Fibroblast of skin of right quadriceps (primary cell): ENCODE measurements at places on chromosomes 3 and 15.

DNA sequence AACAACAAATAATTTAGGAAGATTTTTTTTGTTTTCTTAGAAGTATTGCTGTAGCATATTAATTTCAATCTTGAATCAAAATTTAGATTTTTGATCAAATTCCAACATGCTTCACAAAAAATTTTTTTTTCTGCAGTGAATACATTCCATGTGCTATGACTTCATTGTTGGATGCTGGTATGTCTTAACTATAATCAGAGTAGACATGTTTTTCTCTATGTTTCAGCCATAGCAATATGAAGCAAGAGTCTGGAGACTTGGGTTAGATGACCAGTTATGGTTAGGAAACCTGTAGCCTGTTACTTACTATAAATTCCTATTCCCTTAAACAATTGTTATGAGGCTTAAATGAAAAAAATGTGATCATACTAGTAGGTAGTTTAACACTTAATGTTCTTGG lies 176.1 kb upstream of the CHL1 start:
- no peak for DNase-seq

GRCh38 chr3:12508291-12508700 lies 24.0 kb downstream of the TSEN2 start:
- peak; percentile 99 for DNase-seq

GRCh38 chr3:152056987-152057386 lies 183.5 kb downstream of the SUCNR1 start:
- no peak for DNase-seq

- DNase-seq: no peak
These were observed 91.6 kb downstream of the PPARG start for GRCh38 chr3:12380461-12380860.

- peak; percentile 48 for DNase-seq
These were observed 89.2 kb downstream of the RBPMS2 start for GRCh38 chr15:64686130-64686735.

DNA sequence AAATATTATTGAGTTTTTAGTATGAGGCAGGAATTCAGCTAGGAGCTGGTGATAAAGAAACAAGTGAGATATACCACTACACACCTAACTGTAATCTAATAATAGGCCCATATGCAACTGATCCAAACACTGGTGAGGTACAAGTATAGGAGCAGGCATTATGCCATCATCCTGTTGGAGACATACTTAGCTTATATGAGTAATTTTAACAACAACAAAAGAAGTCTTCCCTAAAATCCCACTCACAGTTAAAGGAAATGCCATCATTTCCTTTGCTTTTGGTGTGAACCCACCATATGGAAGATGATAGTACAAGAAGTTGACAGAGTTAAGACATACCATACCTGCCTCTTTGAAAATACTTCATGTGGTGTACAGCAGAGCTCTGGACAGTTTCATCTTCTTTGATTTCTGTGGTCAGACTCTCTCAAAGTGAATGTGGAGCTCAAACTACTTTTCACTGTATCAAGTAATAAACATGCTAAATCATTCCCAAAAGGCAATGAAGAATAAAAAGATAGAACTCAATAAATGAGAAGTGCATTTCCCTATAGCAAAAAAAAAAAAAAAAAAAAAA lies 85.5 kb downstream of the CD200R1L start:
- DNase-seq: peak; percentile 74

DNA sequence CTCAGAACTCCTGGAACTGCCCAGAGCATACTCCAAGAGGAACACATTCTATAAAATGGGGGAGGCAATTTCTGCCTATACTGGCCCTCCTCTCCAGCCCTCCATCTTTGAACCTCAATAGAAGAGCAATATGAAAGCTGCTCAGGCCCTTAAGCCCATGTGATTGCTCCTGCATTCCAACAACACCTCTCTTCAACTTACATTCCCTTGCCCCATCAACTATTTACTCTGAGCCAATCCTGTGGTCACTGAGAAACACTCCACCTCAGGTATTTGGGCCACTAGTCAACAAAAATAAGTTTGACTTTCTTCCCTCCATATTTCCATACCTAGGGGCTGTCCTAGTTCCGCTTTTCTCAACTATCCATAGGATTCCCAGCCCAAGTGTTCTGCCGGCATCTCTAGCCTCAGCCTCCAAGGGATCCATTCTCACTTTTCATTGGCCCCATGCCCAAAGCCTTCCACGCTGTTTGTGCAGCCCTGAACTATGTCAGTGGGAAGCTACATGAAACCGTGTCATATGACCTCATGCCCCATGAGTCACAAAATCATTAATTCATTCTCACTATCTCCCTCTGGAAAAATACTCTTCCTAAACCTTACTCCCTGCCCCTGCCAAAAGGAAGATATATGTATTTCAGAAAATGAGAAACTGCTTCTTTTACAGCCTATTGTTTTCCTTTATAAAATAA lies 61.6 kb downstream of the GJD2 start:
- peak; percentile 12 for DNase-seq

- DNase-seq: no peak
These were observed 692.7 kb upstream of the GRM7 start for GRCh38 chr3:6168256-6168655.

GRCh38 chr15:81400640-81401236 lies 26.7 kb upstream of the TMC3 start:
- DNase-seq: peak; percentile 51

- peak; percentile 10 for DNase-seq
These were observed 625.8 kb downstream of the OTOL1 start for GRCh38 chr3:162122405-162122804.

GRCh38 chr15:101068961-101069653 lies 149.9 kb downstream of the LRRK1 start:
- DNase-seq: peak; percentile 36

- no peak for DNase-seq
These were observed 524.7 kb downstream of the DIPK2A start for GRCh38 chr3:144496141-144496835.

GRCh38 chr3:132723024-132723950 lies 1.1 kb upstream of the NPHP3 start:
- no peak for DNase-seq

DNA sequence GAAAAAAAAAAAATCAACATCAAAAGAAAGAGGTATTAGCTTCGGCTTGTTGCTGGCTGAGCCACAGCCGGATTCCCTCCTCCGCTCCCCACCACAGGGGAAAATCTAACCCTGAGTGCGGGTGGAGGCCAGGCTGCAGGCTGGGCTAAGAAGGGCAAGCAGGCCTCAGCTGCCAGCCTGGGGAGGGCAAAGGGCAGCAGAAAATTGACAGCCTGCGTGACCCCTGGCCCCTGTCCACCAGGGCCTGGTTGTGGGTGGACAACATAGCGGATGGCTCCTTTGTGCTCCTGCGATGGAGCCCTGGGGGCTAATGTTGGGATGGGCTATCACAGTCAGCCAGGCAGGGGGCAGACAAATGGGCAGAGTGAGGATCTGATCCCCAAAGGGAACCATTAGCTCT lies 25.4 kb downstream of the CACNA2D2 start:
- DNase-seq: no peak

- peak; percentile 62 for DNase-seq
These were observed 2.2 kb upstream of the GRAMD2A start for GRCh38 chr15:72199721-72200212.

- DNase-seq: no peak
These were observed 15.1 kb downstream of the GRIP2 start for GRCh38 chr3:14524920-14525660.

DNA sequence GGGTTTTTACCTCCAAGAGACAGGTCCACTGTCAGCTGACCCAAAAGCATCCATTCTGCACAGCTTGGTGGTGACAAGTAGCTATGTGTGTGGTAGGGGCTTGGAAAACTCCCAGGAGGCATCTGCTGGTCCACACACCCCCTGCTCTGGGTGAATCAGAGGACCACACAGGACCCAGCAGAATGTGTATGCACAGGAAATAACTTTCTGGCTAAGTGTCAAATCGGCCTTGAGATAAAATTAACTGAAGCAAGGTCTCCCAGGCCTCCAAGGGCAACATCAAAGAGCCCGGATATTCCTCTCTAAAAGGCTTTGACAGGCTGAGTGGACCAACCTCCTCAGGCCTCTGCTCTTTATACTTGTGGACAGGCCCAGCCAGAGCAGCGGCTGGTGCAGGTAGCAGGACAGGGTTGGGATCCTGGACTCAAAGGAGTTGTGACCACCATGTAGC lies 66.5 kb downstream of the CTNNB1 start:
- DNase-seq: peak; percentile 94

DNA sequence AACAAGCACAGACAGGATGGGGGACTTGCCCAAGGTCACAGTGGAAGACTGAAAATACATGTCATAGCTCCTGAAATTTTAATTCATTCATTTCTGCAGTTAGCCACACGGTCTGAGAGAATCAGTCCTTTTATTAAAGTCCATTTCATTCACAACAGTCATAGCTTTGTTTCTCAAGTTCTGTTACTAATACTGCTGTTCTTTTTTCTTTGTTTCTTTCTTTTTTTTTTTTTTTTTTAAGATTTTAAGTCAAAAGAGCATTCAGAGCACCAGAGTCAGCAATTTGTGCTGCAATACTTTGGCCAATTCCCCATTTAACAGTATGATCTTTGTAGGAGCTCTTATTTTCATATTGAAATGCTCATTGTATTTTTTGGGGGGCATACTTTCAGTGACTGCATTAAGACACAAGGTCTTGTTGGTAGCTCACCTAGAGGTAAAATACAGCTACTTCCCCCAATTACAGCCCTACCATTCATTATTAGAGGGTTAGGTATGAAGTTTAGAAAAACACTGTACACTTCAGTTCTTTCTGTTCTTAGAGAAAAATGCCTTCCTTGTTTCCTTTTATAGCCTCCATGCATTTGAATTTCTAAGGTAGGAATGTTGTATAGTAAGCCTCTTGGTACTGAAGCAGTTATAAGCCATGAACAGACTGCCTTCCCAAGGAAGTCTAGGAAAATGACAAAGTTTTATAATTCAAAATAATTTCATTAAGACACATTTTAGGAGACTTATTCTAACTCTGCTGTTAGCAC lies 9.6 kb downstream of the GALK2 start:
- DNase-seq: no peak

- peak; percentile 67 for DNase-seq
These were observed 69.6 kb upstream of the PPIB start for GRCh38 chr15:64232400-64232799.

- no peak for DNase-seq
These were observed 155.8 kb upstream of the GADL1 start for GRCh38 chr3:31050296-31050695.

- DNase-seq: peak; percentile 77
These were observed 30.6 kb downstream of the SLC28A1 start for GRCh38 chr15:84914909-84915605.

DNA sequence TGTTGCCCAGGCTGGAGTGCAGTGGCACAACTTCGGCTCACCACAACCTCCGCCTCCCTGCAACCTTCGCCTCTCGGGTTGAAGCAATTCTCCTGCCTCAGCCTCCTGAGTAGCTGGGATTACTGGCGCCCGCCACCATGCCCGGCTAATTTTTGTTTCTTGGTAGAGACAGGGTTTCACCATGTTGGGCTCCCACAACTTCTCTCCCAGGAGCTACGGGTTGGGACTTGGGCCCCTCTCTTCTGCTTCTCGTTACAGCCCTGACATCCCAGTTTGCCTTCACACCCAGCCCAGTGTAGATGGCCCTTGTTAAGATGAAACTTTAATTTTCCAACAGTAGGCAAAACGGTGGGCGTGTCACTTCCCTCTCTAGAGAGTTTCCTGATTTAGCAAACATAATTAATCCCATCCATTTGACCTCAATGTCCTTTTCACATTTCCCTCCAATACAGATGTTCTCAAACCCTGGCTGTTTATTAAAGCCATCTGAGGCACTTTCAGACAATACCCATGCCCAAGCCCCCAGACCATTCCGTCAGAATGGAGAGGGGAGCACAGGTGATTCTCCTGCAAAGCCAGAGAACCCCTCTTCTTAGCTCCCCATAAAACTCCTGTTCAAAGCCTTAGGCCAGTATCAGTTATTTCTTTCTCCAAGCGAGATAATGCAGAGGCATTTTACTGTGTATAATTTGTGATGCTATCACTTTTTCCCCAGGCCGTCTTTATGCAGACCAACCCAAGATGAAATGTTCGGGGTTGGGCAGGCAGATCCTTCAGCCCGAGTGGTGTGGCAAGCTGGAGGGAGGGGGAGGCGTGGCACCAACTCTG lies 245.7 kb downstream of the XXYLT1 start:
- DNase-seq: no peak

DNA sequence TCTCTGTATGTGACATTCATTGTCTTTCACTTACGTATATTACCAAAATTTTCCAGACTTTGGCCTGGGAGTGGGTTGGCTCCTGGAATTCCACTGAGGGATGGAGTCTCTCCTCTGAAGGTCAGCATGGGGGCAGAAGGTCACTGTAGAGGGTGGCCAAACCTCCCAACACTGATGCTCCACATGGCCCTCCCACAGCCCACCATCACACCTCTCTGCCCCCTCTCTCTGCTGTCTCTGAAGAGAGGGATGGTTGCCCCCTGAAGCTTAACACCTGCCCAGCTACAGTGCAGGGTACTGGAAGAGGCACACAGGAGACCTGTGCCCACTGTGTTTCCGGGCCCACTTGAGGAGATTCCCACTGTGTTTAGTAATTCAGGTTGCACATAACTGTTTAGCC lies 52.2 kb downstream of the CMTM6 start:
- DNase-seq: no peak

- DNase-seq: no peak
These were observed 282.6 kb downstream of the KLF13 start for GRCh38 chr15:31609258-31609681.

DNA sequence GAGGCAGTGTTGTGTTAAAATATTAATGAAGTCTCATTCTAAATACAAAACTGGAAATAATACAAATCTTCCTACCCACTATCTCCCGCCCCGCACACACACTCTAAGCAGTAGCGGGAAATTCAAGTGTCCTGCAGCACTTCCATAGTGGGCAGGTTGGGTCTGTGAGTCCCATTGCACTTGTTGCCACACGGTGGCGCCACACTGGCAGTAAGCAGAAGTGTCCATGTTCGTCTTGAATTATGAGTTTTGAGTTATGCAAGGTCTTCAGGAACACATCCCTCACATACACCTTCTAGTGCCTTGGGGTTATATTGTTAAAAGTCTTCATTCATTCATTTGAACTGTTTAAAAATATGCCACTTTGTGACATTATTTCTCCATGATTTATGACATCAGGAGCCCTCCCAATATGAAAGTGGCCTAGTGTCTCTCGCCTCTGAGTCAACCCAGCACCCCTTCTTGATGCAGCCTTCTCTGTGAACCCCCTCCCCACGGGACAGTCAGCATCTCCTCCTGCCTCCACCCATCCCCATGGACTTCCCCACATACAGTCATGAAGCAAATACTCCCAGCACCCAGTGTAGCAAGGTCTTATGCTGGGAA lies 17.6 kb upstream of the CCDC174 start:
- DNase-seq: peak; percentile 24
